ENCODE measurements at places on chromosomes 6 and 20.

GRCh38 chr6:100417036-100417435 lies 47.7 kb downstream of the SIM1 start:
- DNase-seq, result no peak

- peak; percentile 9 for DNase-seq
Measured at GRCh38 chr6:40779409-40779808, 192.2 kb upstream of the LRFN2 start.

DNA sequence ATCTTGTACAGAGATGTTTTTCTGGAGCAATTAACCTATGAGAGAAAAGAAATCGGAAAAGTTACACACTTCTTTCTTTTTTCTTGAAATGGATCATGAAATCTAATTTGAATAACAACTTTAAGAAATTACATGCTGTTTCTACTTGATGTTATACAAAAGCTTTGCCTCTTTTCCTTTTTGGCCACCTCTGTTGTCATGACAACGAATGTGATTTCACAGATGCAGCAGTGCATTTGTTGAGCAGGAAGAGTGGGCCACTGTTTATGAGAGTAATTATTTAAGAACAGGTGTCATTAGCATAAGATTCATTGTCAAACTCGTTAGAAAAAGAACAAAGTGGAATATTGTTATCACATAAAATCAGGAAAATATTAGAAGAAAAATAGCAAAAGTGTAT lies 148.3 kb upstream of the IMPG1 start:
- no peak for DNase-seq

DNA sequence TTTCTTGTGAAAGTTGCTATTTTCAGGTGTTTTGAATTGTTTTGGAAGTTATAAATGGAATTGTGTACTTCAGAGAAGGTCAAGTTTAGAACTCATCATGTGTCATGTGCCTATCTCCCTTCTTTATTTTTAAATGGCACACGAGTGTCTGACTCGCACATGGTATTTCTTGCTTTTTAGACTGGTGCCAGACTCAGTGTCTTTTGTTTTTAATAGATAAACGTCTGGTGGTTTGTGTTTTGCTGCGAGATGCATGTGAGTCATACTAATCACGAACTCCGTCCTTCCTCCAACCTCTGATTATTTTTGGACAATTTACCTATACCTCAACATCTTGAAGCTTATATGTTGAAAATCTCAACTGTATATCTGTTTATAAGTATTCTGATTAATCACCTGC lies 292.1 kb downstream of the CDKAL1 start:
- peak; percentile 70 for DNase-seq

GRCh38 chr6:14259594-14260152 lies 142.1 kb downstream of the CD83 start:
- no peak for DNase-seq

GRCh38 chr6:11288065-11288464 lies 55.6 kb upstream of the NEDD9 start:
- DNase-seq, result no peak

All from myocyte (in vitro differentiated cells).